Activated CD4-positive, alpha-beta T cell treated with anti-CD3 and anti-CD28 coated beads, Interleukin-2, amount 10 ng/mL, durations not matched to agents 7 days and 5 days (primary cell): ENCODE measurements at places on chromosomes 3 and 15. TPM values are rescaled to one million over a fixed set of nuclear protein-coding genes. Genes with fewer than 3 reads are reported as not detected.
A peak's percentile ranks its signal among the peaks of the same experiment; 100 is the strongest.

Gene RRP9
- 24.3 TPM for total RNA-seq

Gene SCAMP5
- 2.0 TPM for total RNA-seq

DNA sequence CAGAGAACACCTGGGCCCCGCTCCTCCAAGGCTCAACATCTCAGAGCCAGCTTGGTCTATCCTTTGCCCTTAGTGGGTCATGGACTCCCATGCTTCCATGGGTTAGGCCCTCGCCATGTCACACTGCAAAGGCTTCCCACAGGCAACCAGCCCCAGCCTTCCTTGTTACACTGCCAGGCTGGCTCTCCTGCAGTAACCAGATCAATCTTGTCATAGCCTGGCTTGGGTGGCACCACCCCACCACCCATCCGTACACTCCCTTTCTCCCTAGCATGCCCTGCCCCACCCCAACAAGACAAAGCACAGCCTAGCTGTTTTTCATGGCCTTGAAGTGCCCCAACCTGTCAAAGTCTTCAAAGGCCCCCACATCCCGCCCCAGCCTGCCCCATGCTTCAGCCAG is 30.5 kb downstream of the CA12 start:
- H3K4me1 ChIP-seq: no peaks in the 10 kb centered on the region
- no peak overlapping the region for H3K27ac ChIP-seq
- no peaks in the 10 kb centered on the region for H3K27me3 ChIP-seq
- DNase-seq: no peak

Gene LRRN1
- total RNA-seq: 0.20 TPM

- no peak overlapping the region for H3K4me3 ChIP-seq
- no peaks in the 10 kb centered on the region for H3K36me3 ChIP-seq
- H3K27ac ChIP-seq: no peak overlapping the region
- DNase-seq: no peak
- H3K27me3 ChIP-seq: peaks cover 18% of the 10 kb centered on the region
- H3K4me1 ChIP-seq: no peaks in the 10 kb centered on the region
Measured at GRCh38 chr3:44042772-44043171, 198.9 kb upstream of the TOPAZ1 start.

DNA sequence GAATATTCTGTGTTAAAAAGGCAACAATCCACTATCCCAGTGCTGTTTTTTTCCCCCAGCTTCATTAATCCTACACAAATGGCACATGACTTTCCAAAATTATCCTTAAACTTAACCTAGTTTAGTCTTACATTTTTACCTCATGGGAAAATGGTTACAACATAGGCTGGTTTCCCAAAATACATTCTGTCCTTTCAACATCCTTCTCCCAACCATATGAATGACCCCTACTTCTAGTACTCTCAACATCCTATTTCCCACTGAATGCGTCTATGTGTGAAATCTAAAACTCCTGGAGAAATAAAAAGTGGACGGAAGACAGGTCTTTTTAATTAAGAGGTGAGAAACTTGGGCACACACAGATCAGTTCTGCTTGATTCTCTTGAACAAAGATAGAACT is 33.3 kb downstream of the ATOSA start:
- no peak overlapping the region for H3K27ac ChIP-seq
- peaks cover 18% of the 10 kb centered on the region for H3K4me1 ChIP-seq
- no peaks in the 10 kb centered on the region for H3K27me3 ChIP-seq
- no peak for DNase-seq
- H3K4me3 ChIP-seq: no peak overlapping the region

Gene SCN5A
- total RNA-seq: not detected

Gene CPLX3
- 0.19 TPM for total RNA-seq

- no peak for DNase-seq
- peaks cover 3% of the 10 kb centered on the region for H3K4me1 ChIP-seq
- H3K27me3 ChIP-seq: peaks cover 4% of the 10 kb centered on the region
- no peaks in the 10 kb centered on the region for H3K36me3 ChIP-seq
- H3K27ac ChIP-seq: no peak overlapping the region
- H3K4me3 ChIP-seq: no peak overlapping the region
Measured at GRCh38 chr15:34732430-34732829, 22.4 kb downstream of the GJD2 start.

DNA sequence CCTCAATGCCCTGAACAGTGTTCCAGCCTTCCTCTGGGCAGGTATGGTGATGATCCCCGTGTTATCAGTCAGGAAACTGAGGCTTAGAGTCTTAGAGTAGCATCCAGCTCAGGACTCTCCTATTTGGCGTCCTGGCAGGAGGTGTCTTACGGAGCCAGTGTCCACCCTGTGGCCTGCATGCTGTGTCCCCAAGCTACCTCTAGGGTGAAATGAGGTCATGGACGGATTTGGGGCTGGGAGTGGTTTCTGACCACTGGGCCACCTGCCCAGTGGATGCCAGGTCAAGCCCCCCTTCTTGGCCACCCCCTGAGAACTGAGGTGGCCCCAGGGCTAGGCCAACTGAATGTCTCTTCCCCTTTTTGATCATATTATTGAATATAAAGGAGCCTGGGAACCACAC is 27.2 kb upstream of the SLC6A6 start:
- no peaks in the 10 kb centered on the region for H3K36me3 ChIP-seq
- no peak overlapping the region for H3K27ac ChIP-seq

Gene CPNE9
- total RNA-seq: 0.25 TPM

Gene AKAP13
- total RNA-seq: 152 TPM

DNA sequence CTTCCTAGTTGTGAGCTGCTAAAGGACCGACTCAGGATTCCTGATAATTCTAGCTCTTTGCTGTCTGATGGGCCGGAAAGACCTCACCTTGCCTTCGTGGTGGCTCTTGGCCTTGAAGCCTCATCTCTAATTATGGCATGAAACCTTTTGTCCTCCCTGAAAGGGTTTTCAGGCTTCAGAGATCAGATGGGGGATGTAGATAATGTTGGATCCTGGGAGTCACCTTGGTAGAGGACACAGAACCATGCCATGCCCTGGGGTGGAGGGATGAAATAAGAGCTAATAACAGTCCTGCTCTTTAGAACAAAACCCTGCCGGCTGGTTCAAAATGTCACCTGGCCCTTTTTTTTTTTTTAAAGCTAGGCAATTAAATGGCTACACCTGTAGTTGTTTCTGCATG is 50.8 kb upstream of the SYN2 start:
- H3K4me3 ChIP-seq: no peak overlapping the region
- H3K4me1 ChIP-seq: no peaks in the 10 kb centered on the region
- no peak overlapping the region for H3K27ac ChIP-seq
- no peaks in the 10 kb centered on the region for H3K27me3 ChIP-seq
- no peak for DNase-seq
- no peaks in the 10 kb centered on the region for H3K36me3 ChIP-seq

GRCh38 chr3:59575113-59576001 is 525.5 kb upstream of the CFAP20DC start:
- DNase-seq: peak; percentile 89
- peak overlapping the region; percentile 68 for H3K27ac ChIP-seq
- no peaks in the 10 kb centered on the region for H3K27me3 ChIP-seq
- H3K36me3 ChIP-seq: no peaks in the 10 kb centered on the region
- H3K4me1 ChIP-seq: peaks cover 6% of the 10 kb centered on the region
- H3K4me3 ChIP-seq: no peak overlapping the region

Gene CRABP1
- total RNA-seq: not detected

Gene GOLGA8G
- not detected for total RNA-seq

GRCh38 chr3:158165141-158165655 is 55.3 kb downstream of the RSRC1 start:
- no peak overlapping the region for H3K27ac ChIP-seq
- no peaks in the 10 kb centered on the region for H3K27me3 ChIP-seq
- H3K4me3 ChIP-seq: no peak overlapping the region
- DNase-seq: no peak
- peaks cover 7% of the 10 kb centered on the region for H3K4me1 ChIP-seq

DNA sequence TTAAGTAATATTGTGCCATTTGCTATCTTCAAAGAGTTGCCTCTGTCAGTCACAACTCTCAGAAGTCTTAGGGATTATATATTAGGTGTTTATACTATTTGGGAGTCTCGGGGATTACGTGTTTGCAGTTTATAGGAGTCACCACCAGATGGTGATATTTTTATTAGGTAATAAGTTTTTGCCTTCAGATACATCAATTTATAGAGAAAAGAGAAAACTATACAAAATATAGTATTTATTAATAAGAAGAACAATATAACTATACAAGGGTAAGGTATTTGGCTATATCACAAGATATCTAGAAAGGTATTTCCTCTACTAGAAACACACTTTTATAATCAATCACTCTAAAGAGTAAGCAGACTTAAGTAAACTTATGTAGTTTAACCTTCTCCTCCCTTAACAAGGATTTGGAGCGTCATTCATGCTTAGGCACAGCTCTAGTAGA is 10.7 kb upstream of the DHX36 start:
- no peak overlapping the region for H3K4me3 ChIP-seq
- H3K4me1 ChIP-seq: no peaks in the 10 kb centered on the region
- H3K27ac ChIP-seq: no peak overlapping the region

Gene TTLL13
- 0.45 TPM for total RNA-seq
